Neural crest cell (in vitro differentiated cells): ENCODE measurements at places on chromosomes 3 and 15.

DNA sequence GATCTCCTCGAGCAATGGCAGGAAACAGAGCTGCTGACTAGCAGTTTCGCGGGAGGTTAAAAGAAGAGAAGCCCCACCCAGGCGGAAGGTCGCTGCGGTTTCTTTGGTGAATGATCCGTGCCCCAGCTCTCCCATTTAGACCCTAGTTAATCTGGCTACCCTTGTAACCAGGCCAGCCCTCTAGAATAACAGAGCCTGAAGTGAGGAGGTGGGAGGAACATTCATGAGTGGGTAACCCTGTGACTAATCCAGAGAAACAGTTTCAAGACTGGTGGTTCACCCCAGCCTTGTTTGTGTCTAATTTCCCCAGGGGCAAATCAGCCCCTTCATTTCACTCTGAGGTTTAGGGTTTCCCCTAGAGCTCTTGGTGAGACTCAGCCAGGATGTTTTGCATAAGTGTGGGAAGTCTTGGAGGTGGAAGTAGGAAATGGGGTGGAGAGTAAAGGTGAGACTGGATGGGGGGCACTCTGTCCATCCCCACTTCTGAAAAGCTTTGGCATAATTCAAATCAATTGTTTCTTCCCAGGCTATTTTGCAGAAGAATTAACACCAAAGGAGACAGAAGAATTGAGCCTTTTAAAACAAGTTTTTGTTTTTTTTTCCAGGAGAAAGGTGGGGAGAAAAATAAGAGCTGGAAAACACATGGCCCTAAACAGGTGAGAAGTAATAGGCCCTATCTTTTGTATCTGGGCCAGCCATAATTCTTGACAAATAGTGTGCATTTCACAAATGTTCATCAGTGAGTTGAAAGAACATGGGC lies 303.1 kb downstream of the RPLP1 start:
- no peak for DNase-seq

- no peak for DNase-seq
Measured at GRCh38 chr3:127391436-127392155, 103.8 kb upstream of the PRR20G start.

DNA sequence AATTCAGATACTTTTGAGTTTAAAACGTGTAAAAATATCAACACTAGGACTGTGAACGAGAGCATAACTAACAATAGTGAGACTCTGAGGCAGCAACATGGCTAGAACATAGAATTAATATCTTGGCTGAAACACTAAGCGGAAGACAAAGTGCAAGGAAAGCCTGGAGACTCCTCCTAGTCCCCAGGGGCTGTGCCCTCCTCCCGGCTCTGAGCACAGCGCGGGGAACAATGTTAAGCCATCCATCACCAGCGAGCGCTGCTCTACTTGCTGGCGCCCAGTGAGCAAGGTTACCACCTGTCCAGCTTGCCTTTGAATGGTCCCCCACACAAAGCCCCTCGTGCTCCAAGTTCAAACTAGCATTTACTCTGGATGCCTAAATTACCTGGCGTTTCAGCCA lies 436.9 kb downstream of the FOXP1 start:
- DNase-seq = no peak

DNA sequence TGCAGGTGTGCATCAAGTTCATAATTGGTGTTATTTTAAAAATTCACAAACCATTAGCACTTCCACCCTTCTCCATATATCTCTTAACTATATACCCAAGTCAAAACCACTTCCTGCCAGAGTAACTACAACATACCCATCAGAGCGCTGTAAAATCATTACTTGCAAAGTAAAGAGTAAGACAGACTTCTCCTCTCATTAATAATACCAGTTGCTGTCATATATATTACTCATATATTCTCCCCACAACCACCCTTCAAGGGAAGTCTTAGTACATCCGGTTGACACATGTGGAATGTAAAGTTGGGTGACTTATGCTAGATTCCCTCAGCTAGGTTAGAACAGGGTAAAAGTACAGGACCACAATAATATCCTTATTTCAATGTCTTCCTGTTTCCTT lies 5.6 kb downstream of the TERC start:
- no peak for DNase-seq

GRCh38 chr15:39886418-39886817 lies 33.6 kb downstream of the GPR176 start:
- no peak for DNase-seq

GRCh38 chr3:187629711-187630110 lies 40.5 kb downstream of the SST start:
- DNase-seq = no peak

GRCh38 chr3:115085197-115085865 lies 61.8 kb downstream of the ZBTB20 start:
- DNase-seq = no peak
